ENCODE measurements at places on chromosomes 2 and 18. TPM values are rescaled to one million over a fixed set of nuclear protein-coding genes. Genes with fewer than 3 reads are reported as not detected.

KIF1A gene
- polyA plus RNA-seq: 0.22 TPM

GAREM1 gene
- polyA plus RNA-seq: 0.19 TPM

KCNJ13 gene
- polyA plus RNA-seq: 0.21 TPM

IHH gene
- not detected for polyA plus RNA-seq

CROCC2 gene
- not detected for polyA plus RNA-seq

NPAS2 gene
- polyA plus RNA-seq: 4.5 TPM

HSBP1L1 gene
- 28.7 TPM for polyA plus RNA-seq

EGR4 gene
- polyA plus RNA-seq: 0.08 TPM

ERICH2 gene
- polyA plus RNA-seq: not detected

SLC11A1 gene
- polyA plus RNA-seq: 0.16 TPM

PKP4 gene
- polyA plus RNA-seq: 7.6 TPM

ANKRD30B gene
- polyA plus RNA-seq: not detected

AQP12B gene
- polyA plus RNA-seq: not detected

INHBB gene
- polyA plus RNA-seq: 0.49 TPM

TTC39C gene
- polyA plus RNA-seq: 15.7 TPM

TEX44 gene
- not detected for polyA plus RNA-seq

GPR17 gene
- polyA plus RNA-seq: 0.11 TPM

C2orf78 gene
- polyA plus RNA-seq: not detected

ALLC gene
- not detected for polyA plus RNA-seq

PDE11A gene
- 0.75 TPM for polyA plus RNA-seq

FAM124B gene
- not detected for polyA plus RNA-seq

MEIS1 gene
- polyA plus RNA-seq: 44.4 TPM

CYRIA gene
- not detected for polyA plus RNA-seq

RPRM gene
- not detected for polyA plus RNA-seq

NFU1 gene
- 74.3 TPM for polyA plus RNA-seq

Measured in GM23248 (cell line).